Stimulated activated CD4-positive, alpha-beta T cell treated with anti-CD3 and anti-CD28 coated beads, Interleukin-2, amount 100 ng/mL, for 48 hours (primary cell): ENCODE measurements at places on chromosomes 7 and 10.

- DNase-seq: no peak
Measured at GRCh38 chr10:17234431-17234945, 6.4 kb downstream of the VIM start.

GRCh38 chr7:34900891-34901513, 136.3 kb downstream of the DPY19L1 start:
- no peak for DNase-seq

- no peak for DNase-seq
Measured at GRCh38 chr10:125415006-125415633, 254.8 kb upstream of the CTBP2 start.

- no peak for DNase-seq
Measured at GRCh38 chr10:114350751-114351150, 53.6 kb downstream of the AFAP1L2 start.

DNA sequence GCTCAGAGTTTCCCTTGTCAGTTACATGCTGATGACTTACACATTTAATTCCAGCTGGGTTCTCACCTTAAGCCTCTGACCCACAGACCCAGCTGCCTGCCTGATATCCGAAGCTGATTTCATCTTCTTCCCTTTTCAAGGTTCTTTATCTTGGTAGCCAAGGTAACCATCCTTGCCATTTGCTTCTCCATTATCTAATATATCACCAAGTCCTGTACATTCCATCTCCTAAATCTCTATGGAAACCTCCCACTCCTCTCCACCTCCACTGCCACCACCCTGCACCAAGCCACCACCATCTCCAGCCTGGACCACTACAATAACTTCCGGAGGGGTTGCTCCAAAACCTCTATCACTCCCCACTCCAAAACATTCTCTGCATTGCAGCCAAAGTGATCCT, 19.9 kb downstream of the SCRN1 start:
- no peak for DNase-seq

DNA sequence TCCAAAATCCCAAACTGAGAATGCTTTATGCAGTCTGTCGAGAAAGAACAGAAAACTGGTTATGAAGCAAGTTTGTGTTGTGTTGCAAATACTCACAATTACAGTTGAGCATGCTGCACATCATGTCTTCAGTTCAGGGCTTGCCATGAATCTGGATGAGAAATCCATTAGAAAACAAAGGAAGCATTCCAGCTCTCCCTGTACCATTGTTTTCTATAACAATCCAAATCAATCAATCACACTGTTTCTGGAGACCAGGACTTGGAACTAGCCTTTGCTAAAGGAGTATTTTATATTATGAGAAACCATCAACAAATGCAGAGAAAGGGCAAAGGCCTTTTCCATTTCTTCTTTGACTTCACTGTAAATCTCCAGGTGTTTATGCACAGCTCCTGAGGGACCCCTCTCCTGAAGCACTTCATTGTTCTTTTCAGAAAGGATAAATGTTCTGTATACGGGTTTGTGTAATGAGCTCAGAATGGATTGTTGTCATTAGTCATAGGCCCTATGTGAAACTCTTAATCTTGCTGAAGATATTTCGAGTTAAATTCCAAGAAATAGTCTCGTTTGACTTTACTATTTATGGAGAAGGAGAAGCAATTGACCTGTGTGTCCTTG, 364.7 kb upstream of the POM121L12 start:
- no peak for DNase-seq

GRCh38 chr7:34723866-34724490, 66.0 kb downstream of the NPSR1 start:
- DNase-seq: no peak

- DNase-seq: no peak
Measured at GRCh38 chr7:37069336-37069735, 345.0 kb upstream of the AOAH start.

DNA sequence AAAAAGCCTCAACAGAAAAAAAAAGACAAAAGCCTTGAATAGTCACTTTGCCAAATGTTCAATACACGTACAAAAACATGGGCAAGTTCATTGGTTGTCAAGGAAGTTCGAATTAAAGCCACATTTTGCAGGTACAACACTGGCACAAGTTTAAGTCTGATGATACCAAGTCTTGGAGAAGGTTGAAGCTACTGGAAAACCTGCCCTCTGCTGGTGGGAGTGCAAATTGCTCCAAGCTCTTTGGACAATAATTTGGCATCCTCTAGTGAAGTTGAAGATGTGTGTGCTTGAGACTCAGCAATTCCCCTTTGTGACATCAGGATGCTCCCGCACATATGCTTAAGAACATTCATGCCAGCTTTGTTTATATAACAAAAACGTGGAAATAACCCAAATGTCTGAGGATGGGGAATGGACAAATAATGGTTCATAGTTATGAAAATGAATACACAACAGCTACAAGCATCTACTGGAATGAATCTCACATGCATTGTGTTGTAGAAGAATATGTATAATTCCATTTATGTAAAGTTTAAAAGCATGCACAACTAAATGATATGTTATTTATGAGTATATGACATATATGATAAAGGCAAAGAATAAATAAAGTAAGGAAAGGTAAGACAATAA, 120.0 kb upstream of the PLPP4 start:
- DNase-seq: peak; percentile 56

- no peak for DNase-seq
Measured at GRCh38 chr7:124399941-124400340, 365.7 kb downstream of the GPR37 start.

DNA sequence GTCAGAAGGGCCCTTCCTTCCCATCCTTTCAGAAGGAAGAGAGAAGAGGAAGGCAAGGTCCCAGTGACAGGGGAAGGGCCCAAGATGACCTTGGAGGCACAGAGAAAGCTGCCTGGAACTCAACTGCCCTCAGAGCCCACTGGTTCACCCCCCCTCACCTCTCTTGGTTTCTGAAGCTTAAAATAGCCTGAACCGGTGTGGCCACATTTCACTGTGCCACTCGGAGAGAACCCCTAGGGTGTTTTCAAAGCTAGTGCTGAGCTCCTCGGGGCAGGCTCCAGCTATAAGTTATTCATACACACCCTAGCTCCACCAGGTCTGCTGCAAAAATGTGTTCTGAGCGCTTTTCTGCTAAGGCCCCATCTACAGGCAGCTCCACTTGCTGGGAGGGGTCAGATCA, 60.9 kb upstream of the ADRB1 start:
- no peak for DNase-seq

DNA sequence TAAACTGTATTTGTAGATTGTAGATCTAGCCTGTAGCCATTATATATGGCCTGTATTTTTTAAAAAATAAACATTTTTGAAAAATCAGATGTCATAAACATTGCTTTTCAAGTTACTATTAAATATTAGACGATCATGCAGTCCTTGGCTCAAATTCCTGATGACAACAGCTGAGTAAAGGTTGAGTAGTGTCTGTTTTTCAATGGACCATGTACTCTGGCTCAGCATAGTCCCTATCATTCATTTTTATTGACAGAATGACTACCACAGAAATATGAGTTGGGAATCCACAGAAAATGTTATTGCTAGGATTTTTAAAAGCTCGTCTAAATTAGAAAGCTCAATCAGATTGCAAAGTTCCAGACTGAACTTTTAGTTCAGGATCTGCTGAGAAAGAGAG, 145.4 kb downstream of the SORCS1 start:
- DNase-seq: no peak

DNA sequence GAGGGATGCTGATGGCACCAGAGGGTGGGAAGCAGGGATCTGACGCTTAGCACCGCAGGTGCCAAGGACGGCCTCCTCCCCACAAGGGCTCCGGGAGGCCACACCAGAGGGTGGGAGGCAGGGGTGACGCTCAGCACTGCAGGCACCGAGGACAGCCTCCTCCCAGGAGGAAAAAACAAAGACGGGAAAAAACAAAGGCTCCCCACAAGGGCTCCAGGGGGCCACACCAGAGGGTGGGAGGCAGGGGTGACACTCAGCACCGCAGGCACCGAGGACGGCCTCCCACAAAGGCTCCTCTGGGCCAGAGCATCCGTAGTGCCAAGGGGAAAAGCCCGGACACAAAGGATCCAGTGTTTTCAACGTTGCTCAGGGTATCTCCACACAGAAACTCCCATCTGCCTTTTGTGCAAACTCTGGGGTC, 25.6 kb downstream of the DIP2C start:
- DNase-seq: no peak

DNA sequence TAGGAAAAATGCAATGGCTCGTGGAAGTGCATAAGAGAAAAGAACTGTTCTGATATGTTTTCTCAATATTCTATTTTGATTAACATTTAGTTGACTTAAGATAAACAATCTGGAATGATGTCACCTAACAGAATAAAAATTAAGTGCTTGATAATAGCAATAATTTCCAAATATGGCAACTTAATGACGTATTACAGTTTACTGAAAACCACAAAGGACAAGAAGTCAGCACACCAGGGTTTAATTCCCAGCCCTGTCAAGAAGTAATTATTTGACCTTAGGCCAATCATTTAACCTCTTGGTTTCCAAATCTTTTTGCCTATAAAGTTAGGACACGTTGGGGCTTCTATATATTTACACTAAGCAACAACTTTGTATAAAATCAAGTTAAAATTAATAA, 95.7 kb downstream of the CABCOCO1 start:
- no peak for DNase-seq

GRCh38 chr10:75540357-75540966, 109.0 kb downstream of the LRMDA start:
- no peak for DNase-seq

DNA sequence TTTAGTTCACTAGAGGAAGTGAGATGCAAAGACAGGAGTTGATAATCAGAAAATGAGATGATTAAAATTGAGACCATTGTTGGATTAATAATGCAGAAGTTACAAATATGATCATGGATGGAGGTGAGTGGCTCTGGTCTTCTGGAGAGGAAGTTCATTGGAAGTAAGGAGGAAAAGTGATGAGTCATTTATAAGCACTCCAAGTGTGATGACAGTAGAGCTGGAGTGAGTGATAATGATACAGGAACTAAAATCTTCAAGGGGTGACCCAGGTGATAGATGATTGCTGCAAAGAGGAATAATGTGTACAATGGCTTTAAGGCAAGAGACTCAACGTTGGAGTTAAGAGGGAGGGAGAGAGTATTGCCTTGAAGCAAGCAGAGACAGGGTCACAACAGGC, 20.7 kb downstream of the ZNF32 start:
- no peak for DNase-seq

GRCh38 chr7:38548605-38549004, 82.6 kb downstream of the AMPH start:
- DNase-seq: no peak

DNA sequence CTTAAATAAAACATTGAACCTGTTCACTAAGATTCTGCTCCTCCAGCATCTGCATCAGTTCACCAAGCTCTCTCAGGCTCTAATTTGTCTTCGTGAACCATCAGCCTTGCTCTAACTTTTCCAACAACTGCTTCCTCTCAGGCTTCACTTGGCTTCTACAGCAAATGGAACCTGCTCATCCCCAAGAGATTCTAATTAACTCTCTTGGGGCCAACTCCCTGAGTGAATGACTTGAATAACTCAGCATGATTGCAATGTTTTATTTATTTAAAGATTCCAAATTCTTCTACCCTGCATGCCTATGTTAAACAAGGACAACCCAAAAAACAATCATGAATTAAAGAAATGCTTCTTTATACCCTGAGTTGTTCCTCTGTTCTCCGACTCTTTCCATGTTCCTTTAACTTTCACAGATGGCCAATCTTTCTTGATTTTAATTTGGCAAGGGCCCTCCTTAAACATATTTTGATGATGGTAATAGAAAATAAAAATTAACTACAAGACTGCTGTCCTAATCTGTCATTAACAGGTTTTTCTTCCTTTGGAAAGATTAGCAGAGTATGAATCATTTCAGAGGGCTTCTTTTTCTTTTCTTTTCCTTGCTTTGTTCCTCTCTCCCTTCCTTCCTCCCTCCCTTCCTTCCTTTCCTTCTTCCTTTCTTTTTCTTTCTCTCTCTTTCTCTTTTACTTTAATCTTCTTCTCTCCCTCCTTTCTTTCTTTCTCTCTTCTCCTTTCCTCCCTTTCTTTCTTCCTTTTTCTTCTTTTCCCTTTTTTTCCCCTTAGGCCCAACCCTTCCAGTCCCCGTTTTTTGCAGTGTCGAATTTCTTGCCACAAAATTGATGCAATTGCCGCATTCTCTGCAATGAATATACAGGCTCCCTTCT, 195.0 kb upstream of the RHOBTB1 start:
- DNase-seq: no peak

DNA sequence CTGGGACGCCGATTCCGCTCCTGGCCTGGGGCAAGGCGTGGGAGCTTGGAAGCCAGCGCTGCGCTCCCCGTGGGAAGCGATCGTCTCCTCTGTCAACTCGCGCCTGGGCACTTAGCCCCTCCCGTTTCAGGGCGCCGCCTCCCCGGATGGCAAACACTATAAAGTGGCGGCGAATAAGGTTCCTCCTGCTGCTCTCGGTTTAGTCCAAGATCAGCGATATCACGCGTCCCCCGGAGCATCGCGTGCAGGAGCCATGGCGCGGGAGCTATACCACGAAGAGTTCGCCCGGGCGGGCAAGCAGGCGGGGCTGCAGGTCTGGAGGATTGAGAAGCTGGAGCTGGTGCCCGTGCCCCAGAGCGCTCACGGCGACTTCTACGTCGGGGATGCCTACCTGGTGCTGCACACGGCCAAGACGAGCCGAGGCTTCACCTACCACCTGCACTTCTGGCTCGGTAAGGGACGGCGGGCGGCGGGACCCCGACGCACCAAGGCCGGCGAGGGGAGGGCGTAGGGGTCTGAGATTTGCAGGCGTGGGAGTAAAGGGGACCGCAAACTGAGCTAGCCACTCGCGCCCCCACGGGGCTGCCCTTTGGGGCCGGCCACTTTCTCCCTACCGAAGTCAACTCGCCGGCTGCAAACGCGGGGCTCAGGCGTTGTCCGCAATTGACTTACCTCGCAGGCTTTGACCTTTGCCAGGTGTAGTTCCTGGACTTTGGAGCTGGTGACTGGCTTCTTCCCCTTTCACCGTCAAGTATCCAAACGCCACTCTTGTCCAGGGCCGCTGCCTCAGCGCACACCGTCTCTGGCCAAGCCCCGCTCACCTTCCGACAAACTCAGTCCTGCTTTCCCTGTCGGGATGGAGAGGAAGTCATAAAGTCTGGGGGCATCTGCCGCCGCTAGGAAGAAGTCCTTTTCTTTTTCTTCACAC, at the start of gene SCIN:
SCIN (plus strand) TSS at position 187 of the 928 bp plus-strand sequence; CDS start at position 254, 67 bp downstream.
- no peak for DNase-seq

DNA sequence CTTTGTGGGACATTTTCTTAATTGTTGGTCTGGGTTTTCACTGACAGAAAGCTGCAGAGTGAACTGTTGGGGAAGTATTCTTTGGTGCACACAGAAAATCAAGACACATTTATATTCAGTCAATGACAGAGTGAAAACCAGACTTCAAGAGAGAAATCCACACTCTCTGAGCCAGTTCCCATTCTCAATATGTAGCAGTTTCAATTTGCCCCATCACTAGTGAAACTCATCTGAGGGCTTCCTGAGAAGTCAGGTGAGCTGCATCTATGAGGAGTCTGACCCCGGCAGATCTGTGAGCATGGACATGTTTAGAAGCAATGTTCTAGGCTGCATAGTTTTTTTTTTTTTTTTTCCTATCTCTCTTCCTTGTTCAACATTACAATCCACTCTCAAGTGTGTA, 163.7 kb upstream of the AHR start:
- DNase-seq: no peak

- DNase-seq: no peak
Measured at GRCh38 chr7:95646350-95646749, 50.0 kb upstream of the PDK4 start.
